ENCODE measurements at places on chromosomes 16 and 17.

DNA sequence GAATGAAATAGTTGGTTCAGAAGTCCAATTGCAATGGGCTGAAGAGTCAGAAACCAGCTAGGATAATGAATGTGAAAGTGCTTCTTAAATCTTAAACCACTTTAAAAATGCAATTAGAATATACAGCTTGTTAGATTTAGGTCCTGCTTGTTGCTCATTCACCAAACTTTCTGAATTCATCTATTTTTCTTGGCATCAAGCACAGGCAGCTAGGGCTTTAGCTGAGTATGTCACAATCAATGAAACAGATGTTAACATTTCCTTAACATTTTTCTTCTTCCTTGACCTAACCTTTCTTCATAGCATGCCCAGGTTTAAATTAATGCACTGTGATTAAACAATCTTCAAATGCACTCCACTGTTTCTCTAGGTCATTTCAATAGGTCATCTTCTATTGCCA lies 14.4 kb downstream of the KIF2B start:
- no peak for DNase-seq

DNA sequence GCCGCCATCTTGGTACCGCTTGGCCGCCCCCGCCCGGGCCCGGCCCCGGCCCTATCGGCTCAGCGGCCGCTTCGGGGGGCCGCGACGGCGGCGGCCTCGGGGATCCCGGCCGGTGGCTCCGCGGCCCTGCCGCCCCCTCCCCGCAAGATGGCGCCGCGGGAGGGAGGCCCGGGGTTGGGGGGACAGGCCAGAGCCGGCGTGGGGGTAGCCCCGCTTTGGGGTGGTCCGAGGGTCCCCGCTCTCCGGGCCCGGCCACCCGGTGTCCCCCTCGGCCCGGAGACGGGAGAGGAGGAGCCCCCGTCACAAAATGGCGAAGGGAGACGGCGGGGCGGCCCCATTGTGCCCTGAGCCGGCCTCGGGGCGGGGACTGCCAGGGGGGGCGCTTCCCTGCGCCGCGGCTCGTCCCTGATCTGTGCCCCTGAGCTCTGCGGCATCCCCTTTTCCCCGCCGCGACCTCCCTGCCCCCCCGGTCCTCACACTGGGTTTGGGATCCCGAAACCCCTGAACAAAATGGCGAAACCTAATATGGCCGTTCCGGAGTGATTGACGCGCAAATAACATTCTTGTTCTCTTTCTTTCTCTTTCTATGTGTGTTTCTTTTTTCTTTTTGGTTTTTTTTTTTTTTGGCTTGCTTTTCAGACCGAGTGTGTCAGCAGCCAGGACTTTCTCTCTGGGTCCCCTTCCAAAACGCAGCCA lies 986 bp downstream of the HAPSTR1 start:
- DNase-seq, result no peak

DNA sequence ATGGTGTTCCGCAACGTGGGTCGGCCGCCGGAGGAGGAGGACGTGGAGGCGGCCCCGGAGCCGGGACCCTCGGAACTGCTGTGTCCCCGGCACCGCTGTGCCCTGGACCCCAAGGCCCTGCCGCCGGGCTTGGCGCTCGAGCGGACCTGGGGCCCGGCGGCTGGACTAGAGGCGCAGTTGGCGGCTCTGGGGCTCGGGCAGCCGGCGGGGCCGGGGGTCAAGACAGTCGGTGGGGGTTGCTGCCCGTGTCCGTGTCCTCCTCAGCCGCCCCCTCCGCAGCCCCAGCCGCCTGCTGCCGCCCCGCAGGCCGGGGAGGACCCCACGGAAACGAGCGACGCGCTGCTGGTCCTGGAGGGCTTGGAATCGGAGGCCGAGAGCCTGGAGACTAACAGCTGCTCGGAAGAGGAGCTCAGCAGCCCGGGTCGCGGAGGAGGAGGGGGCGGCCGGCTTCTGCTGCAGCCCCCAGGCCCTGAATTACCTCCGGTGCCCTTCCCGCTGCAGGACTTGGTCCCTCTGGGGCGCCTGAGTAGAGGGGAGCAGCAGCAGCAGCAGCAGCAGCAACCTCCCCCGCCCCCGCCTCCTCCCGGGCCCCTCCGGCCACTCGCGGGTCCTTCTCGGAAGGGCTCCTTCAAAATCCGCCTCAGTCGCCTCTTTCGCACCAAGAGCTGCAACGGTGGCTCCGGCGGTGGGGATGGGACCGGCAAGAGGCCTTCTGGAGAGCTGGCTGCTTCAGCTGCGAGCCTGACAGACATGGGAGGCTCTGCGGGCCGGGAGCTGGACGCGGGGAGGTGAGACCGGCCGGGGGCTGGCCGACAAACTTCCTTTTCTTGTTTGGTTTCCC lies 821 bp downstream of the SOCS7 start:
- no peak for DNase-seq

- no peak for DNase-seq
Measured at GRCh38 chr16:80992676-80993293, 13.9 kb downstream of the CMC2 start.

DNA sequence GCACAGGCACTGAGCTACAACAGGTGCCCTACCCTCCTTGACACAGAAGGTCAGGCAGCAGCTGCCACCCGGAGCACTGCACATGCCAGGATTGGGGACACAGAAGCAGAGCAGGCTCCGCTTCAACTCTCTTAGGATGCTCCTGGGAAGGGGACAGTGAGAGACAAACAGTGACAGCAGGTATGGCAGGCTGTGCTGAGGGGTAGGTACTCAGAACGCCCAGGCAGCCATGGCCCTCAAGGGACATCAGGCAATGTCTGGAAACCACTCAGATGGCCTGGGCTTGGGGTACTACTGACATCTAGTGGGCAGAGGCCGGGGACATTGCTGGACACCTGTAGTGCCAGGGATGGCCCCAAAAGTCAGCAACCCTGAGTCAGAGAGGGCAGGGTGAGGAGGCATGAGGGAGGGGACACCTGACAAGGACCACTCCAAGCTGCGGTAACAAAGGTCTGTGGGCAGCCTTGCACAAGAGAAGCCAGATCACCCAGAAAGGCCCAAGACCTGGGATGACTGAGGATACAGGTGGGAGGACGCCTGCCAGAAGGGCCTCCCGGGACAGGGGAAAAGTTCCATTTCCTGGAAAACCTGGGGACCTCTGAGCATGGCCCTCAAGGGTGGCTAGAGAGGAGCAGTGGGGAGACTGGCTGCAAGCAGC lies 21.2 kb downstream of the PEMT start:
- DNase-seq, result no peak

DNA sequence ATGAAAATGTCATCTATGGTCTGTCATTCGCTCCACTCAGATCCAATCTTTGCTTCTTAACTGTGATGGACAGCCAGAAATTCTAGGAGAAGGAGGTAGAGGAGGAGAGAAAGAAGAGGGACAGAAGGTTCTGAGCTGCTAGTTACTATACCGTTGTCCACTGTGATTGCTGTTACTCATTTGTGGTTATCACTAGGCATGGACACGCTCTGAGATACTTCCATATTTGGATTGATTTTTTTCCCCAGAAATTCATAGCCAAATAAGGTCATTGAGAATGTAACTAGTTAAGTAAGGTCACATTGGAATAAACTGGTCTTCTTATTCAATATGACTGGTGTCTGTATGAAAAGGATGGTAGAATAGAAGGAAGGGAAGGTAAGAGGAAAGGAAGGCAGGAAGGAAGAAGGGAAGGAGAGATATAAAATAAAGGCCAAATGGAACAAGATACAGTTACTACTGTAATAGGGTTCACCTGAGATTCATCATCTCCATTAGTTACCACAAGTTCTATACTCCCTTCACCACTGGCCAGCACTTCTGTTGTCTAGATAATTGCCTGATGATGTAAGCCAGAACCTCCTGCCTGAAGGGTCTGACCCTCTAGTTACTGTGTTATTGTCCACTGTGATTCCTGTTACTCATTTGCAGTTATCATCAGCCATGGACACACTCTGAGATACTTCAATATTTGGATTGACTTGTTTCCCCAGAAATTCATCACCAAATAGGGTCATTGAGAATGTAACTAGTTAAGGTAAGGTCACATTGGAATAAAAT lies 2.9 kb downstream of the KRTAP9-7 start:
- no peak for DNase-seq

GRCh38 chr16:495127-495748 lies 32.3 kb upstream of the CAPN15 start:
- peak; percentile 35 for DNase-seq

DNA sequence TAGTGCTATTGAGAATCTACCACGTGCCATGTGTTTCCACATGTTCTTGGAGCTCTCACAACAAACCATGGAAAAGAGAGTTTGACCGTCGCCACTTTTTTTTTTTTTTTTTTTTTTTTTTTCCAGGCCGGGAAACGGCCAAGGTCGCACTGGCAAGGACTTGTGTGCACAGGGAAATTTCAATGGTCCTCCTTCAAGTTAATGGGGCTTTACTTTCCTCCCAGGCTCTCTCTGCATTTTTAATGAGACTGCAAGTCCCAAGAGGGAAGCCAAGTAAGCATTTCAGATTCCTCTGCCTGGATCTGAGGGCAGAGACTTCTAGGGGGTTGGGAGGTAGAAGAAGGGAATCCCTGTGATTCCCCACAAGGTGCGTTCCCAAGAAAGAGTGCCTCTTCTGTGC lies 94.7 kb upstream of the MPHOSPH6 start:
- DNase-seq, result no peak

DNA sequence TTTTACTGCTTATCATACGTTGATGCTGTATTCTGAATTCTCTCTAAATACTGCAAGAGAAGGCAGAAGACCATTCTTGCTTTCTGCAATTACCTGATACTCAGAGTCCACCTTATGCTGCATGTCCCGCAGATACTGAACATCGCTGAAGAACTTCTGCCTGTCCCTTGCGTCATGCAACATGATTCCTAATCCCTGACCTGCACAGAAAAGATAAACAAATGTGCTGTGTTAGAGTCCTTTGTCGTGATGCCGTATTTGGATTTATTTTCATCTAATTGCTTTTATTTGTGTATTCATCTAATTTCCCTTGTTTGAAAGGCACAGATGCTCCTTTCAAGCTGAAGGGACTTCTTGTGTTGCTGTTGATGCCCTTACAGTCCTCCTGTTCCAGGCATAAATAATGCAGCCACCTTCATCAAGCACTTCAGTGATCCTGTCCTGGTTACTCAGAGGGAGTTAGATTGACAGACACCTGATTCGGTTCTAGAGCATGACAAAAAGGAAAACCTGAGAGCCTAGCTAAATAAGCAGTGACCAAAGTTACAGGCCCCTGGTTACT lies 6.5 kb downstream of the MARCHF10 start:
- no peak for DNase-seq

GRCh38 chr16:21150375-21151001 lies at the start of gene DNAH3:
Gene DNAH3, minus strand, starts transcription at chr16:21150846. Its CDS starts 527 bp downstream, at chr16:21150319.
- DNase-seq, result no peak

DNA sequence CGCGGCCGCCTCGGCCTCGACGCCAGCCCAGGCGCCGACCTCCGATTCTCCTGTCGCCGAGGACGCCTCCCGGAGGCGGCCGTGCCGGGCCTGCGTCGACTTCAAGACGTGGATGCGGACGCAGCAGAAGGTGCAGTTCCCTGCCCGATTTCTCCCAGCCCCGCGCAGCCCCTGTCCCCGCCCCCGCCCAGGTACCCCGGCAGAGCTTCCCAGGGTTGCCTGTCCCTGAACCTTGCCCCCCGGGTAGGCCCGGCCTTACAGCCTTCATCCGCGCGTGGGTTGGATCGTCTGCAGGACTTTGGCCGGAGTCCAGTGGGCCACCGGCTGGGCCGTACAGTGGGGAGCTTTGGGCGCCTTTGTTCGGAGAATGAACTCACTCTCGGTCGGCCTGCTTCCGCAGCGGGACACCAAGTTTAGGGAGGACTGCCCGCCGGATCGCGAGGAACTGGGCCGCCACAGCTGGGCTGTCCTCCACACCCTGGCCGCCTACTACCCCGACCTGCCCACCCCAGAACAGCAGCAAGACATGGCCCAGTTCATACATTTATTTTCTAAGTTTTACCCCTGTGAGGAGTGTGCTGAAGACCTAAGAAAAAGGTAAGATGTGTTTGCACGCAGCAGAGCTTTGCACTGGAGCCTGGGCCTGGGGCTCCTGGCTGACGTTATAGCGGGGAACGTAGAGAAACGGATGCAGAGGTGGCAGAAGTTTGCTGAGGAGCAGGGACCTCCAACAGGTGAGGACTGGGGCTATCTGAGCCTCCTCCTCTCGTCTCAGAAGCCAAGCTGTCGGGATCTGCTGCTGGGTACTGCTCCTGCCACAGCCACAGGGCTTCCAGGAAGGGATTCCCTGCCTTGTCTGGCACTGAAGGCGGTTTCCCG lies 593 bp downstream of the GFER start:
- no peak for DNase-seq

DNA sequence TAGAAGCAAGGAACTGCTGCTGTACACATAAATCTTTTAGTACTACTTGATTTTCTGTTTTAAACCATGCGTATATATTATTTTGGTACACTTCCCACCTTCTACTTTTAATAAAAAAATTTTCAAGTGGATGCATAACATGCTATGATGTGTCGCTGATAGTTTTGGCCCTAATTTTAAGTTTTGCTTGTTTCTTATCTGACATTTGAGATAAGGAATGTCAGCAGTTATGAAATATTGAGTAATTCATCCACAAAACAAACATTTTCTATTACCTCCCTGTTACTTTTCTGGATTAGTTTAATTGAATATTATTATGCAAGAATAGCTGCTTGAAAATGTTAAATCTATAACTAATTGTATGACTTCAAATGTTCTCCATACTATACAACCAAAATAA lies 35.8 kb downstream of the N4BP1 start:
- DNase-seq, result no peak

DNA sequence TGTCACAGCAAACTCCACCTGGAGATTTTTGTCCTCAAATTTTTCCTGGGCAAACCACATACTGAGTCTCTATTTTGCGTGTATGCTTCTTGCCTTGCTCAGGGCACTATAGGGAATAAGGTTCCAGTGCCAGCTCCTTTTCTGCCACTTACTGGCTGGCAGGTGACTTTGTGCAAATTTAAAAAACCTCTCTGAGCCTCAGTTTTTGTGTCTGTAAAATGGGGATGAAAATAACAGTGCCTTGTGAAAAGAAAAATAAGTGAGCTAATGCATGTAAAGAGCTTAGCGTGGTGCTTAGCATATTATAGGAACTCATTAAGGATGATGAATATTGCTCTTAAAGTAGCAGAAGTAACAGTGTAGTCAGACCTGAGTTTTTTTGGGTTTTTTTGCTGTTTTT lies 19.9 kb downstream of the CLEC19A start:
- DNase-seq, result no peak

DNA sequence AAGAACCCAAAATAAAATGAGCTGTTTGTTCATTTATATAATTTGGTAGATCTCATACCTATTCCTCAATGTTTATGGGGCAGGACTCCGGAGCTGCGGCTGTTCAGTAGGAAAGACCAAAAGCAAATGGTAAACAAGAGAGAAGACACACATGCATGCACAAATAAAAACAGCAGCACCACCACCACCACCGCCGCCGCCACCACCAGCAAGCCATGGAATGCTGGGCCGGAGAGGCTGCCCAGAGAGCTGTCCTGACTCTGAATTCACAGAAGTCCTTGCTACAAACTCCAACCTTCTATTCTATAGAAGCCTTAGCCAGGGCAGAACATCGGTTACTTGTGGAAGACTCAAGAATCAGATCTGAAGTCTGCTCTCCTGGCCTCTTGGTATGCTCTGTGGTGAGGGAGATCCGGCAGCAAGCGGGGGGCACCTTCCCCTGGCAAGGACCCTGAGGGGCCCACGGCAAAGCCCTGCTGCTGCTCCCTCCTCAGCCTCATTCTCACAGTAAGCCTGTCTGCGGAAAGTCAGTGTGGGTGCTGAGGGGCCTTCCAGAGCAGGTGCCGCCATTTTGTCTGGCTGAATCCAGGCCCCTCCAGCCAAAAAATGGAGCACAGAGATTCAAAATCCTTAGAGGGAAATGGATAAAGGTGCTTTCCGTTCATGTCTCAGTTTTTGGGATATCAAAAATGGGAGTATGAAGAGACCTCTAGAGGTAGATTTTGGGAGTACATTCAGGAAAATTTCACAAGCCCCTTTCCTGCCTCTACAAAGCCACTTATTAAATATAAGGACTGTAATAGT lies 6.4 kb upstream of the FOXJ1 start:
- no peak for DNase-seq

GRCh38 chr16:89504091-89504490 lies 4.1 kb upstream of the SPG7 start:
- DNase-seq, result no peak
